T-cell (primary cell): ENCODE measurements at places on chromosomes 2 and 18.

DNA sequence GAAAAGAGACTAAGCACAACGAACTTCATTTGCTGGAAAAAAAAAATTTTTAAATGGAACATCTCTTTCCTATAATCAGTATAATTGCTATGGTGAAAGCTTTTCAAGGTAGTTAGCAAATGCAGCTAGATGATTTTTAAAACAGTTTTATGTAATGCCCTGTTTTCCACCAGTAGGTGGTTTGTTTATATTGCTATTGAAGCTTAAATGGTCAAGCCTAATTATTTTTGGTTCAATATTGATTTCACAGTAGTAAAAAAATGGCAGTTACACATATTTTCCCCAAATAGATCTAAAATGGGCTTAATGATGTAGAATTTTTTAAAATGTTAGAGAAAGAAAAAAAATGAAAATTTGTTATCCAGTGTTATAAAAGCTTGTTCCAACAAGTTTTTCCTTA, 70.2 kb downstream of the CDH19 start:
- DNase-seq: no peak

DNA sequence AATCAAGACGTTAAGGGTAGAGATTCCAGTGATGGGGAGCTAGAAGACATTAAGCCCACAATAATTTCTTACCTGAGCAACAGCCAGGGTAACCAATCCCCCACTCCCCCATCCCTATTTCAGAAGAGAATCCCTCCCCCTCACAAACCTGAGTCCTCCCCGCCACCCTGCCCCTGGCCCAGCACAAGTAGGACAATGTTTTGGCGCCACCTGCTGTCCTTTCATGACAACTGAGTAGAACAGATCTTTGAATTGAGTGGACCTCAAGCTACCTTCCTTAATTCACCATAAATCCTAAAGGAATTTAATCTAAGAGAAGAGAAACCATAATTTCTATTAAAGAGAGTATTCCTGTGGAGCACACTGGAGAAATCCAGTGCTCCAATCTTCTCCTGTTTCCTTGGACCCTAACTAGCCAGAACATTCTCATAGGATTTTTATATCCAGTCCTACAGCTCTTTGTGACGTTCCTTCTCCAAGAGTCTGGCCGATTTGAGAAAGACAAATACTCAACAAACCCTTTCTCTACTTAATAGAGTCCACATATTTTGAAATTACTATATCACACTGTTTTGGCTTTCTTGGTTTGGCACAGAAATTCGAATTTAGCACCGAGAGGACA, 41.1 kb downstream of the NHEJ1 start:
- DNase-seq: peak; percentile 56

DNA sequence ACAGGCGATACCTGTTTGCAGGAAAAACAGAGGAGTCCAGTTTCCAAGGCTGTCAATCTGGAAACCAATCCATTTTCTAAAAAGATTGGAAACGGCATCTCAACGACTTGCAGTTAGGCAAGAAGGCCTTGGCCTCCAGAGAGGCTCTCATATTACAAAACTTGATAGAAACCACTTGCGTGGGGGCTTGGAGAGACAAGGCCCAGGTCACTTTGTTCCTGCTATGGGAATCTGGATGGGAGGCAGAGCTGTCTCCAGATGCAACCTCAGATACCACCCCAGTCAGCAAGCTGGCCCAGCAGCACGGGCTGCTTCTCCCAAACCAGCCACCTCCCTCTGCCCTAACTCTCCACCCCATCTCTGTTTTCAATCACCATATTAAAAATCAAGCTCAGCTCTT, 298.8 kb downstream of the TNS1 start:
- DNase-seq: no peak

DNA sequence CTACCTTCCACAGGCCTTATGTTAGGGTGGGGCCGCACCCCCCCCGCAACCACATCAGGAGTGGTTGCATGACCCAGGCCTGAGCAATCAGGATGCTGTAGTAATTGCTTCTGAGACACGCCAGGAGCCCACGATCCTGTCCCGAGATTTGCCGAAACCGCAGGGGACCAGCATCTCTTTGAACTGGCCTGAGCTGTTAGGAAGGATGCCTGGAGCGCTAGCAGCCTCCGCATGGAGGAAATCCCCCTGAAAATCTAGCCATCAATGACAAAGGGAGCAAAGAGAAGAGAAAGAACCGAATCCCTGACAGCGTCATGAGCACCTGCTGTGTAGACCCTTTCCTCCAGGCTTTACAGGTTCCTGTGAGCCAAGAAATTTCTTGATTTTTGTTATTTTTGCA, 8.7 kb upstream of the TEX44 start:
- DNase-seq: no peak

GRCh38 chr2:148909114-148909513, 34.1 kb downstream of the KIF5C start:
- no peak for DNase-seq

- no peak for DNase-seq
Measured at GRCh38 chr2:162490052-162490717, 146.3 kb downstream of the GCA start.

- DNase-seq: no peak
Measured at GRCh38 chr18:63702660-63703059, at the start of gene SERPINB11. SERPINB11 (plus strand) TSS chr18:63702960; CDS start chr18:63710194, 7,234 bp downstream.

GRCh38 chr2:210180477-210180876, 9.3 kb upstream of the KANSL1L start:
- no peak for DNase-seq

- DNase-seq: no peak
Measured at GRCh38 chr18:2896990-2897389, 50.2 kb downstream of the EMILIN2 start.

DNA sequence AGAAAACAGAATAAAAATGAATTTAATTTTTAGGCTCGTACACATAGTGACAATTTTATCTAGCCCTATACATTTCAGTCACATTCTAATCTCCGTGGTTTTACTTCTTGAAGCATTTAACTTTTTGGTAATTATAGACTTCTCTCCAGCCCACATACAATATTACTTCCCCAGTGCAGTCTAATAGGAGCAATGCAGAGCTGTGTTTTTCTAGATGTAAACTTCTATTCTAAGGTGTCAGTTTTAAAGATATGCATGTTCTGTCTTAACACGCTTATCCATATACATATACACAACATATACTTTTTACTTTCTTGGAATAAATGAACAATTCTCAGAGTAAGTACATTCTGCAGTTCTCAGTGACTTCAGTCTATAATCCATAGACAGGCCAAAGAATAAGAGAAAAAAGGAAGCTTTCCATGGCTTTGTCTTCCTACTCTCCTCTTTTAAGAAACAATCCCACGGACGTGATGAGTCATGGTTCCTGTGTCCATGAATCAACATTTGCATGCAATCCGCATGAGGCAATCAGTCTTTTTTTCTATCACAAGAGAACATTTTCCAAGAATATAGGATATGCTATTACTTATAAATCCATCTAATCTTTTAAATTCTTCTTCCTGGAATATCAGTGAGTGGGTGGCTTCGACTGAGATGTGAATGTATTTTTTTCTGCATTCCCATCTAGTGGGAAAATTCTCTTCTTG, 42.8 kb downstream of the CCDC102B start:
- DNase-seq: no peak

DNA sequence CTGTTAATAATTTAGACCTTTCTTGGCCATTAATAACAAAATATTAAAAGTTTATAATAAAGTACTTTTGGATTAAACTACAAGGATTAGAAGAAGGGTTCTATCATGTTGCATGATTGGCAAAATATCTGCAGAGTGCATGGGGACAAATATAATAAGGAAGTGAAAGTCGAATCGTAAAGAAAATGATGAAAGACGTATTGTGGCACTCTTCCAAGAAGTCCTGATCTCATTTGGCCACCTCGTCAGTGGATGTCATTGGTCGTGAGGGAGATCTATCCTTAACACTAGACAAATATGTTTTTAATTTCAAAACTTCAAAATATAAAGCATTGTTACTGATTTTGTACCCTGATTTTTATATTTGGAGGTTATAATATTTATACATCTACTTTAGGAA, 197.7 kb upstream of the STON1 start:
- no peak for DNase-seq

DNA sequence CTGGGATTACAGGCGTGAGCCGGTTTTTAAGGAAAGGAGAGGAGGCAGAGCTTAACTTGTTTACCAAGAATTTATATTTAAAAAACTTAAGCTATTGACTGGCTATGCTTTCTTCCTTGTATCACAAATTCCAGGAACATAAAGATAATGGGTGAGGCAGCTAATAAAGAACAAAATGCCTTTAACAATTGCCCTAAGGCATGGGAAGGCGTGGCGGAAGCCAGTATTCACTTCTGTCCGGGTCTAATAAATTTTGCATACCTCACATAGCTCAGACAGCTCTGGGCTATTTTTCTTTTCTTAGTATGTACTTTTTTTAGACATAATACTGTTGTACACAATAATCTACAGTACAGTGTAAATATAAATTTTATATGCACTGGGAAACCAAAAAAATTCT, 1.0 kb upstream of the LDAH start:
- DNase-seq: no peak

DNA sequence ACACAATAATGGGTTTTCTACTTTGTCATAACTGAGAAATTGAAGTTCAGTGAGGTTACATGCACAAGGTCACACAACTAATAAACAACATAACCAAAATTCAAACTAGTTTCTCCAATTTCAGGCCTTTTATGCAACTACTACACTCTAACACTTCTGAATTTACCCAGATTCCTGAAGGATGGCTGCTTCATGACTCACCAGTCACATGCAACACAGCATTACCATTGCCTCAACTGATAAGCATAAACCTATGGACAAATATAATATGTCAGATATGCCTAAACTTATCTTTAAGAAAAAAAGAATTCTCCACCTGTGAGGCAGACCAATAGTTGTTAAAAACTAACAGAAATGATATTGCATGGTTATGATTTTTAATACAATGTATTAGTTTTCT, 586.5 kb upstream of the SLC8A1 start:
- DNase-seq: no peak

DNA sequence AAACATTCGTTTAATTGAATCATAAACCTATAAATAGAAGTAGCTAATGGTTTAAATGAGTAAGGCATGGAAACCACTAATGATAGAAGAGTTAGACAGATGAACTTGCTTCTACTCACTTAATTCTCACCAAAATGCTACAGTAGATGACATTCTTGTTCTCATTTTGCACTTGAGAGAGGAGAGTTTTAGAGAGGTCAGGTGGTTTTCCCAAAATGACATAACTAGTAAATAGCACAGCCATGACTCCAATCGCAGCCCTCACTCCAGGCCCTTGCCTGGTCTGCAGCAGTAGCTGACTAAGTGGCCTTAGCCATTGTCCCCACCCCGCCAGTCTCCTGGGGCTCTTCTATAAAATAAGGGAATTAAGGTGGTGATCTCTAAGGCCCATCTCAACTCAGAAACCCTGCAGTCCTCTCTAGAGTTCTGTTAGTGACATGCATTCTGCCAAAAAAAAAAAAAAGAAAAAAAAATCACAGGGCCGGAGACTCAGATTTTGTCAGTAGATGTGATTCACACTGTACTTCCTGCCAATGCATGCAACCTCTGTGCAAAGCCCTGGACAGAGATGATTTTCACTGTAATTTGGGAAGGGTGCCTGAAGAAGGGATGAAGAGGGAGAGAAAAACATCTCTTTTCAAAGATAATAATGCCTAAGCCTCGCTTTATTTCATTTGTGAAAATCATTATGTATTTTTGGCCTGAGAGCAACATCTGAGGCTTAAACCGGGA, 221.8 kb downstream of the ANAPC1 start:
- no peak for DNase-seq

GRCh38 chr18:24488824-24489493, 28.5 kb downstream of the HRH4 start:
- DNase-seq: no peak

DNA sequence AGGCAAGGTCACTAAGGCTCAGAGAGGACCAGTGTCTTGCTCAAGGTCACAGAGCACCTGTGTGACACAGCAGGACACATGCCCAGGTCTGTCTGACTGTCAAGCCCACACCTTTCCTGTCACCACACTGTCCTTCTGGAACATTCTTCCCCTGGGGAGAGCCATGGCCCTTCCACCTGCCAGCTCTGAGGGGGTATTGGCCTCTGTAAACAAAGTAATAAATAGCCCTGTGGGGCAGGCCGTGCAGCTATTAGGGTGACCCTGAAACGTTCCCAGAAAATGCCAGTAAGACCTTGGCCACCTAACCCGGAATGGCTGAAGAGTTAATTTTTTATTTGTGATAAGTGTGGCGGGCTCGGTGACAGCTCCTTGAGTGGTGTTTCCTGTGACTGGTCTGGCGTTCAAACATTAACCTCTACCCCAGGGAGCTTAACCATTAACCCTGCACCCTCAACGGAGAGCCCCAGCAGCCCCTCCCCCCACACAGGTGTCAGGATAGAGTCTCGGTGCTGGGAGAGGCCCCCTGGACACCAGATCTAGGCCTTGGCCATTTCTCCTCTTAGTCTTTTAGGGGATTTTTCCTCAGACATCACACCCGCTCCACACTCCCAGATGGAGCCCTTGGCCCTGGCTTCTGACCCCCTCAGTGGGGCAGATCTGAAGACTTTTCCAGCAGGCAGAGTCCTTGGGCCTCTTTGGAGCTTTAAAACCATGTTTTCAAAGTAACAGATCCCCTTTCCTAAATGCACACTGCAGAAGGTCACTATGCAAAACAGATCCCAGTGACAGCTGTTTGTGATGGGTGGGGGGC, 36.6 kb downstream of the SCTR start:
- DNase-seq: no peak

GRCh38 chr18:62037989-62038778, 145.4 kb upstream of the RNF152 start:
- no peak for DNase-seq

DNA sequence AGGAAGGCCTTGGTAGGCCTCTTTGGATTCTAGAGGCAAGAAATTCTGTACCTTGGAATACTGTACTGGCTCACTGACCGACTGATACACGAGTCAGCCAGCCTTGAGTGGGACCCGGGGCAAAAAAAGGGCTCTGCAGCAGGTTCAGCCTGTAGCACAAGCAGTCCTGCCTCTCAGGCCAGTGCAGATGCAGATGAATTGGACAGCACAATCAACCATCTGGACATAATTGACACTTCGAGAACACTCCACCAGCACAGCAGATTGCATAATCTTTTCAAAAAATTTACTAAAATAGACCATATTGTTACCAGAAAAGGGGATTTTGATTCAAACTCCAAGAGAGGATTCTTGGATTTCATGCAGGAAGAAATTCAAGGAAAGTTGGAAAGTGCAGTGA, 241.6 kb downstream of the RPIA start:
- DNase-seq: no peak

GRCh38 chr2:18749912-18750526, 160.7 kb upstream of the NT5C1B start:
- peak; percentile 4 for DNase-seq

DNA sequence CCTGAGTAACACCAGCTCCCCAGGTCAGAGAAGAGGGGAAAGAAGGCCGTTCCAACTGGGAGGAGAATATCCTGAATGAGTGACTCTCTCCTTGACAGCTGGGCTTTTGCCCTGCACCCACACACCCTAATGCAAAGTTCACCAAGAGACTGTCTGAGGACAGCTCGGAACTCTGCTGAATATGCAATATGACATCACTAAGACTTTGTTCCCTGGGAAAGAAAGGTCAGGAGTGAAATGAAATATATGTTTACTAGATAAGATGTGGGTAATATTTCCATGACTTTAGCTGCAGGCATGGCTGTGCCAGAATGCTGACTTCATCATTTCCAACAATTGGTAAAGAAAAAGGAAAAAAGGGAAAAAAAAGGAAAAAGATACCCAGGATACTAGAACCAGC, 488.2 kb upstream of the RAB6C start:
- no peak for DNase-seq
